Non-pigmented ciliary epithelial cell (primary cell): ENCODE measurements at places on chromosomes 11 and 22.

DNA sequence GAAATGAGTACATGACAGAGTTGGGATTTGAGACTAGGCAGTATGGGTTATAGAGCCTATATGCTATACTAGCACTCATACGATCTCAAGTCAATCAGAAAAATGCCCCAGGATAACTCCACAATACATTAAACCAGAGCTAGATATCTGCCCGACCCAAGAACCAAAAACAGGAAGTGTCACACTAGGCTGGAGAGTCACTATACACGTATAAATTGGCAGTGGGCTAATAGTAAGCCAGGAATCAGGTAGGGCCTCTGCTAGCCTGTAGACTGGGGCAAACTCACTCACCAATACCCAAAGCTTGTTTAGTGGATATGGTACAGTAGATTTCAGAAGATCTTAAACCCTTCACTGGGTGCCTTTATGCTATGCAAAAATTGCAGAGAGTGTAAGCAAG is 16.2 kb upstream of the EIF4G2 start:
- DNase-seq = no peak

- no peak for DNase-seq
Observed at GRCh38 chr22:41983513-41984405, 14.5 kb downstream of the SEPTIN3 start.

DNA sequence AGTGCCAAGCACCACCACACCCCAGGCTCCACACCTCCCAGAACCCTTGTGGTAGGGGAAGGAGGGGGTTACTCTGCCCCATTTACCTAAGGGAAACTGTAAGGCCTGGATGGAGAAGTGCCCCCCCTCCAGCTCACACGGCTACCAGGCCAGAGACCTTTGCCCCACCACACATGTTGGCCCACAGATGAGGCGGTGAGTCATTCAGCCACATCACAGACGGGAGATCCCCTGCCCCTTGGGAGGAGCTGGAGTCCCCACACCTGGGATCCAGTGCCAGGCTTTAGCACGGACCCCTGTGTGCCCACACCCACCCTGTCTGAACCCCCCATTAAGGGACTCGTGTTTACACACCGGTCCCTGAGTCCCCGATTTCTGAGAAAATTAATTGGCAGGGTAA is 24.9 kb downstream of the CDKN1C start:
- no peak for DNase-seq

GRCh38 chr11:133935551-133935910 is 21.2 kb downstream of the IGSF9B start:
- no peak for DNase-seq

DNA sequence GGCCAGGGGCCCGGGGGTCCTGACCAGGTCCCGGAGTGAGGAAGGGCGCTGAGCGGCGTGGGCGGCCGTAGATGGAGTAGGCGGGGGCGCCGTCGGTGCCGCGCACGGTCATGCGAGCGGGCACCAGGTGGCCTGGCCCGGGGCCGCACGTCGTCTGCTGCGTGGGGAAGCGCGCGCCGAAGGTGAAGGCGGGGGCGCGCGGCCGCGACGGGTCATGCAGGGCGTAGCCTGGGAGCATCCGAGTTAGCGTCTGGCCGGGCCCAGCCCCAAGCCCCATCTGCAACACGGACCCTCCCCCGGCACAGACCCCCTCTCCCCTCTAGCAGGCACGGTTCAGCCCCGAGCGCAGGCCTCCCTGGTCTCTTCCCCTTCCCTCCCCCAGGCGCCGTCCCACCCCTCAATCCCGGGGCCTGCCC is 1.7 kb upstream of the TYMP start:
- DNase-seq = no peak

DNA sequence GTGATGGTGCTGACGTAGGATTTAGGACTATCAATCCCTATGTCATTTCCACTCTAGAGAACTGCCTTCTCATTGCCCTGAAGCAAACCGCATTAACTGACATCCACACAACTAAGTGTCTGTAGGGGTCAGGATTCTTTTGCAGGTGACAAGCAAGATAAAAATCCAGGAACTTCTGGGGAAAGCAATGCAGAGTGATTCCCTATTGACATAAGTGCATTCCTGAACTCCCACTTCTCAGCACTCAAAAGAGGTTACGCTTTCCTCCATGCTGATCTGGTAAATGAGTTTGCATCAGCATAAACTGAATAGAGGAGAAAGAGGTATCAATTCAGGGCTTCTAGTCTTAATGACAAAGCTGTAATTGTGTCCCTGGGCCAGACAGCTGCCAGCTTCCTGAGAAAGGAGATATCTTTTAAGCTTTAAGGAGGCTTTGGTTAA is 224.6 kb upstream of the ISX start:
- no peak for DNase-seq

GRCh38 chr11:93861808-93862207 is 11.4 kb upstream of the VSTM5 start:
- DNase-seq = no peak

DNA sequence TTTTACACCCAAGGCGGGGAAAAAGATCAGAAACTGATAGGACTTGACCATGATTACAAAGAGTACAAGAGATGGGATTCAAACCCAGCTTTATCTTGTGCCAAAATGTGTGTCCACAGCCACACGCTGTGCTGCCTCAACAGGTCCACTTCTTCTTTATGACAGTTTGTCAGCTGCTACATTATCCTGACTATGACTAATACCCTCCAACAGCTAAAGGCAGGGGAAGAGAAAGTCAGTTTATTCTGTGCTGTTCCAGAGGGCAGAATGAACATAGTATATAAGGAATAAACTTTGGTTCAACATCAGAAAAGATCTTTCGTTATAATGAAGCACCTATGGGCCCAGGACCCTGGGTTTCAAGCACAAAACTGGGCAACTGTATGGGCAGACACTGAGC is 668.2 kb upstream of the TENM4 start:
- DNase-seq = no peak

- no peak for DNase-seq
Observed at GRCh38 chr11:131934006-131934405, 563.6 kb downstream of the NTM start.

DNA sequence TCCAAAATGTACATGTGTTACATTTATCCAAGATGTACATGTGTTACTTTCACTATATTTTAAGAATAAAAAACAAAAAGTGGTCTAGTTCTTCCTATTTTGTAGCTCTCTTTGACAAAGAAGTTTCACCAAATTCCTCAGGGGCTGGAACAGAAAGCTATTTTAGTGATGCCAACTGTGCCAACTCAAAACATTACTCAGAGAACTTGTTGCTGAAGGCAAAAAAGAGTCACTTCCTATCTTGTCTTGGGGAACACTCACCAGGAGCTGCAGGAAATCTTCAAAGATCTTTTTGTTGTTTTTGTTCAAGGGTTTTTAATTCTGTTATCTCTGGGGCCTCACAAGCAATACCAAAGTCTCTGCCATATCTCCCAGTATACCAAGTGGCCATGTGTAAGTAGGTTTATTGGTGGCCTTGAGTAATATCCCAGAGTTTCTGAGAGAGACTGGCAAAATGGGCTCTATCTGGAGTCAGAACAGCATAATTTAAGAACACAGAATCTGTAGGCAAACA is 13.6 kb upstream of the EED start:
- DNase-seq = no peak

DNA sequence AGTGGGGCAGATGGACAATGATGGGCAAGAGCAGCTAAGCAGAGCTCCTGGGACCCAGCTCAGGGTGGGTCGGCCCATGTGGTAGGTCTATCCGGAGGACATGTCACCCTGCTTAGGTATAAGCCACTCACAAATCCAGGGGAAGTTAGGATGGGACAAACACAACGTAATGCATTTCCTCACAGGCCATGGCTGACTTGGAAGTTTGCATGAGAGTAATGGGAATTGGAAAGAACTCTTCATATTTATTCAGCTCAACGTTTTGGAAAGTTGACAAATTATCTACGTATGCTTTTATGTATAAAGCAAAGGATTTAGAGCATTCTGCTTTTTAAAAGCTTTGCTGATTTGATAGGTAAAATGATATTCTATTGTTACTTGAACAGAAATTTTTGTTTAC is 74.9 kb downstream of the SMCO4 start:
- no peak for DNase-seq

DNA sequence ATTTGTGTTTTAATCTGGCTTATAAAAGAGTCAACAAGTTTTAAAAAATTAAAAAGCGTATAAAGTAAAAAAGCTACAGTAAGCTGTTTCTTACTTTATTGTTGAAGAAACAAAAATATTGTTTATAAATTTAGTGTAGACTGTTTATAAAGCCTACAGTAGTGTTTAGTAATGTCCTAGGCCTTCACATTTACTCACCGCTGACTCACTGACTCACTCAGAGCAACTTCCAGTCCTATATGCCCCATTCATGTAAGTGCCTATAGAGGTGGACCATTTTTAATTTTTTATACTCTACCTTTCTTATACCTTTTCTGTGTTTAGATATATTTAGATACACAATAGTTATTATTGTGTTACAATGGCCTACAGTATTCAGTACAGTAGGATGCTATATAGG is 12.2 kb downstream of the MPPED2 start:
- no peak for DNase-seq

- DNase-seq = no peak
Observed at GRCh38 chr22:40258501-40258915, 80.8 kb downstream of the TNRC6B start.

DNA sequence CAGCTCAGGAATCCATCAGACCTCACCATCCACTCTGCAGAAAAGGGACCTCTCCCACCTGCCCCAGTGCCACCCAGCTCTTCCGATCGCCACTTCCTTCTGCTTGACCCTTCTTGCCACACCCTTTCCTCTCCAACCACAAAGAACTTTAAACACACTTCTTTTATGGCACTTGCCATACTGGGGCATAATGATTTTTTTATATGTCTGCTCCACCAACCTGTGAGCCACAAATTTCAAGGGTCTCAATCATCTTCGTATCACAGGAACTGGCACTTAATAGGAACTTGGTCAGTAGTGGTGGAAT is 11.7 kb upstream of the MYH9 start:
- DNase-seq = no peak

- no peak for DNase-seq
Observed at GRCh38 chr22:19061471-19062138, 60.6 kb downstream of the DGCR2 start.

GRCh38 chr11:3920148-3920852 is 64.8 kb downstream of the STIM1 start:
- no peak for DNase-seq

DNA sequence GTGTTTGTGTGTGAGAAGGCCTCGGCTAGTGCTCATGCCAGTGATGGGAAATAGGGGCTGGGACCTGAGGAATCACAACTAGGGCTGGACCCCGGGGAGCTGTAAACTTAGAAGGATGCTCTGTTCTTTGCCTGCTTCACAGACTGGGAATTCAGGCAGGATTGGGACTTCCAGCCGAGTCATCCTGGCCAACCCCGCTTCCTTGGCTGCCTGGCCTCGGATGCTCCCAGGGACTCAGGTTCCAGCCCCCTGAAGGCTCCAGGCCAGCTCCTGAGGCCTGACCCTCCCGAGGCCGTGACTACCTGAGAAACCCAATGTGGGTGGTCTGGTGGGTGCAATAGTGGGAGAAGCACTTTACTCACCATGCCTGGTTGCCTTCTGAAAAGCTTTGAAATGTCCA is 44.7 kb downstream of the IRAG1 start:
- DNase-seq = no peak

DNA sequence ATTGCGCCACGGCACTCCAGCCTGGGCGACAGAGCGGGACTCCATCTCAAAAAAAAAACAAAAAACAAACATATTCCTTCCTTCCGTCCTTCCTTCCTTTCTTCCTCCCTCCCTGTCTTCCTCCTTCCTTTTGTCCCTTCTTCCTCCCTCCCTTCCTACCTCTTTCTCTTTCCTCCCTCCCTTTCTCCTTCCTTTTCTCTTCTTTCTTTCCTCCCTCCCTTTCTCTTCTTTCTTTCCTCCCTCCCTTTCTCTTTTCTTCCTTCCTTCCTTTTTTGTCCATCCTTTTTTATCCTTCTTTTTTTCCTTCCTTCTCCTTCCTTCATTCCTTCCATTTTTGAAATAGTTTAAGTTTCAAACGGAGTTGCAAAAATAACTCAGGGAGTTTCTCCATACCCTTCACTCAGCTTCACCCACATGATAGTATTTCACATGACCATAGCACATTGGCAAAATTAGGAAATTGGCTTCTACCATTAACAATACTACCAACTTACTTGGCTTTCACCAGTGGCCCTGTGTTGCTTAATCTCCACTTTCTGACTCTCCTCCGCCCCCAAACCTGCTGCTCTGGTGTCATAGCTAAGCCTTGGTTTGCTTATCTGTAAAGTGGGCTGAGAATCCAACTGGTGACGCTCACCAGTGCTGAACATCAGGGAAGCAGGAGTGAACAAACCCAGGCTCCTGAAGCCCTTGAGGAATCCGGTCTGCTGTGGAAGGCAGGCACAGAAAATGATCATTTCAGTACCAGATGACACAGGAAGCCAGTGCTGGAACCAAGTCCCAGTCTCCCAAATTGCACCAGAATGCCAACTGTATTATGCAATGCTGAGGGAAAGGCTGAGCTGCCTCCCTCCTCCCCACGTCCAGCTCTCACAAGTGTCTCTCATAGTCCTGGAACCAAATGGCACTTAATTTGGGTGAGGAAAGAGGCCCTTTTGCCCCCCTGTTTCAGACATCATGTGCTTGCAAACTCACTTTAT is 17.2 kb upstream of the CRYBB3 start:
- DNase-seq = no peak

- no peak for DNase-seq
Observed at GRCh38 chr11:102783016-102783415, 2.6 kb upstream of the MMP10 start.

DNA sequence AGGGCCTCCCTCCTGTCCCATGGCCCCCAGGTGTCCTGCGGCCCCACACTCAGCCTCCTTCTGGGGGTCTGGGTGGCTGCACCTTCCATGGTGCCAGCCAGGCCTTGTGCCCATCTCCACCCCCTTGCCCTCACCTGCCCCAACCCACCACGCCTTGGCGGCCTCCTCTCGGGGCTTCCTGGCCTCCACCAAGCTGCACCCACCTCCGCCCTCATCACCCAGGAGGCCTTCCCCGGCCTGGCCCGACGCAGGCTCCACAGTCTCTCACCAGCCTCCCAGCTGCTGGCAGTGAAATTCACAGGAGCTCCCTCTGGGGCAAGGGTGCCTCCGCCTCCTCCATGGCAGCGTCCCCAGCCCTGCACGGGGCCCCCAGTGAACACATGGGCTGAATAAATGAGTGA is 35.9 kb upstream of the WNT7B start:
- no peak for DNase-seq
